ENCODE measurements at places on chromosomes 5 and 9.
A peak's percentile ranks its signal among the peaks of the same experiment; 100 is the strongest.

DNA sequence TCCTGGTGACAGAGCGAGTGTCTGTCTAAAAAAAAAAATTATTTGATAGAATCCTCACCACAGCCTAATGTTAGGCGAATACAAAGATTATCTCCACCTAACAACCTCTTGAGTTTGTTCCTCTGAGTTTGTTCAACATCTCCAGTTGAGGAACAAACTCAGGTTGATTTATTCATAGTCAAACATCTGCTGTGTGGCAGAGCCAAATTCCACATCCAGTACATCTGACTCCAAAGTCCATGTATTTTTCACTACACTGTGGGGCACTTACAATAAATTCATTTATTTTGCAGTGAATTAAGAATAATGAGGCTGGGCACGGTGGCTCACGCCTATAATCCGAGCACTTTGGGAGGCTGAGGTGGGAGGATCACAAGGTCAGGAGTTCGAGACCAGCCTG is 53.3 kb downstream of the KIF24 start:
- no peak for DNase-seq

DNA sequence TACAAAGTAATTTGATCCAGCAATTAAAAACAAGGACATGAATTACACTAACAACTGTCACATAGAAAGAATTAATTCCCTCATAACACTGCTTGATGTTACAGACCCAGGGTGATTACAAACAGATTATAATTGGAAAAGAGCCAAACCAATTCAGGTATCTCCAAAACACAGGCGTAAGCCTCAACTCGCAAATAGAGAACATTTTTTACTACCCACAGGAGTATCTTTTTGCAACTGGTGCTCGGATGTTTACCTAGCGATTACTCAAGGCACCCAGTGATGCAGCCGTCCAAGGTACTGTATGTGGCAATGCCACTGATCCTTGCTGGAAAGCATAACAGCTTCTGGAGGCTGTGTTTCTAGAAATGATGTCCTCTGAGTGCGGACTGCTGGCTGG is 386.1 kb upstream of the KIF2A start:
- DNase-seq, result no peak

GRCh38 chr5:178417391-178417811 is 172.8 kb downstream of the COL23A1 start:
- DNase-seq, result no peak

DNA sequence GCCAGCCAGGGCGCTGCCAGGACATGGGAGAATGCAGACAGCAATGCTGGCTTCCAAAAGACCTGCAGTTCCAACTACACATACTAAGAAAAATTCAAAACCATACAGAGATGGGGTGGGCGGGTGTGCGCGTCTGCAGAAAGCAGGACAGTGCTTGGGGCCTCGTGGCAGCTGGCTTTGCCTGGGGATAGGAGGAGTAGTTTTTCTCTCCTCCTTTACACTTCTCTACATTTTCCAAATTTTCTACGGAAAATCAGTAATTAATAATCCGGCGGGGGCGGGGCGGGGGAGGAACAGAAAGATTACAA is 43.6 kb upstream of the SARDH start:
- no peak for DNase-seq

DNA sequence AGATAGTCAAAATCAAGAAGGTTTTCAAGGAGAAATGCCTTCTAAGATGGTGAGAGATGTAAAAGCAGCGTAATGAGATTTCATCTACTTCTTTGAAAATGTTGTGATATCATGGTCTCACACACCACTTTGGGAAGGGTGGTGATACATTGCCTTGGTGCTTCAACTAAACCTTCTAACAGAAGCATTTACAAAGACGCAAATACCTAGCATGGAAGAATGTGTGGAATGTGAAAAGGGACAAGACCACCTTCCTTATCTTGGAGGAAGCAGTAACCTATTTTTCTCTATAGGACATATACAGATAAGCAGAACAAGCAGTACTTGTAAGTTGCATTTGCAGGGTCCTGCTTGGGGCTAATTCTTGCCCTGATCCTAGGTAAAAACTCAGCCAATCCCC is 38.8 kb downstream of the PCA3 start:
- DNase-seq, result no peak

GRCh38 chr5:14396737-14397136 is 184.9 kb upstream of the OTULINL start:
- DNase-seq, result no peak

GRCh38 chr9:113579283-113580040 is 115.9 kb downstream of the RGS3 start:
- DNase-seq, result peak; percentile 34

Measured in SIG-M5 (cell line).